ENCODE measurements at places on chromosomes 16 and 17.

DNA sequence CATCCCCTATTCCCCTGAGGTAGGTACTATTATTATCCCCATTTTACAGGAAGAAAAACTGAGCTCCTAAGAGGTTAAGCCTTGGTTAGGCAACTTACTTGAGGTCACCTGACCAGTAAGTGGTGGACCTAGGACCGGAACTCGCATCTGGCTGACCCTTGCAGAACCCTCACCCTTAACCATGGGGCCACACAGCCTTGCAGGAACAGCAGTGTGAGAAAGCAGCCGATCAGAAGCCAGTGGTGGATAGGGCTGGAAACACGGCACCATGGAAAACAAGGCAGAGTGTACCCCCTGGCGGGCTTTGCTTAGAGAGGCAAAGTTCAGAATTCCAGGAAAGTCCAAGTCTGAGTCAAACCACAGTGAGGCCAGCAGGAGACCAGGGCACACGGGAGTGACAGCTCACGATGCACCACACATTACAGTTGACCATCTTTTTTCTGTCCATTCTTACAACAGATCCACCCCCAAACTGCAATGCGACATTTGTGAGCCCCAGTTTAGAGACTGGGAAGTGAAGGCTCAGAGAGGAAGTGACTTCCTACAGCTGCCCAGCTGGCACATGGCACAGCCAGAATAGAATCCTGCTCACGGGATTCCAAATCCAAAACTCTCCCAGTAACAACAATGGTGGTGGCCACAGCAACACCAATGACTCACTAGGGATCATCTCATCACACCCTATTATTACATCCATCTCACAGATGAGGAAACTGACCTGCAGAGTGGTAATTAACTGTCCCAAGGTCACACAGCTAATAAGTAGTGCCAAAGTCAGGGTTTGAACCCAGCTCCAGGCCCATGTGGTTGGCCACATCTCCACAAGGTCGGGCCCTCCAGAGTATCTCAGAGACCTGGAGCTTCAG, 20.3 kb downstream of the KIFC3 start:
- no peak for DNase-seq

DNA sequence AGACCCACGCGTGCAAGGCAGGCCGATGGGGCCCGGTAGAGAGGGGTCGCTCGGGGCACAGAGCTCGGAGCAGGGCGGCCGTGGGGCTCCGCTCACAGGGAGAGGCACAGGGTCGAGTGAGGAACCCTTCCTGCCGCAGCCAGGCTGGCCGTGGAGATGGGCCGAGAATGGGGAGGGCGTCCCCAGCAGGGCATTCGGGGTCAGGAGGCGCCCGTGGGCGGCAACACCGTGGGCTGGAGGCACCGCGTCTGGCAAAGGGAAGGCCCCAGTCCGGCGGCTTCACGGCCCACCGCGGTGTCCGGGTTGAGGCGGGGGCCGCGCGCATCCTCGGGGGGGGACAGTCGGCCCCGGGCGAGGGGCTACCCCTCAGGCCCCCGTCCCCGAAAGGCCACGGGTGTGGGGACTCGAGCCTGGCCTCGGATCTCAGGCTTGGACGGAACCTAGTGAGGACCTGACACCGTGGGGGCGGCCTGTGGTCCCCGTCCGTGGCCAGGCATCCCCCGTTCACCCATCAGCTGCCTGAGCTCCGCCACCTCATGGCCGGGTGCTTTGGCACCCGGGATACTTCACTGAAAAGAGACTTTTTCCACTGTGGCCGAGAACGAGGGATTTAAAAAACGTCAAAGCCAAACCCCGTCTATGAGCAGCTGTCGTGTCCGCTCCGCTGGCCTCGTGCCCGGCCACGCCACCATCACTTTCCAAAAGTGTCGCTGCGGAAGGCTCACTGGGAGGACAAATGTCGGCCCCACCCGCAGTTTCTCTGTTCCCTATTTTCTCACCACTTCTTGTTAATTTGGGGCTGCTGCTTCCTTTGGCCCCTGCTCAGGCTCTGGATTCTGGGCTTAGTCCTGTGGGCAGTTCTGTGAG, 73.6 kb downstream of the METRNL start:
- DNase-seq: no peak

GRCh38 chr17:52738791-52739190, 580.3 kb upstream of the CA10 start:
- DNase-seq: no peak

DNA sequence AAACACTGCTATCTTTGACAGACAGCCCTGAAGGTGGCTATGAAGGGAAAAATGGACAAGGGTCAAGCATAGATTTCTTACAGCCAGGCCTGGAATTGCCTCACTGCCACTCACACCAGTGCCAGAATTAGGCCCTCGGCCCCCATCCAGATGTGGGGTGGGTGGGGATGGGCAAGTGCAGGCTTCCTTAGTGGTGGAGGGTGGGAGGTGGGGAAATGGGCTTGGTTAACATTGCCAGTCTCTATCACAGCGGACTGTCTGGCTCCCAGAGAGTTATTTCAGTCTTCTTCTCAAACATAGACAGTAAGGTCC, 24.9 kb downstream of the B9D1 start:
- DNase-seq: no peak

GRCh38 chr17:609232-609810, 105.3 kb downstream of the VPS53 start:
- DNase-seq: no peak

GRCh38 chr16:26396511-26397235, 670.1 kb upstream of the C16orf82 start:
- DNase-seq: no peak

- no peak for DNase-seq
These were observed 126.0 kb downstream of the RAB11FIP4 start for GRCh38 chr17:31517524-31517923.

DNA sequence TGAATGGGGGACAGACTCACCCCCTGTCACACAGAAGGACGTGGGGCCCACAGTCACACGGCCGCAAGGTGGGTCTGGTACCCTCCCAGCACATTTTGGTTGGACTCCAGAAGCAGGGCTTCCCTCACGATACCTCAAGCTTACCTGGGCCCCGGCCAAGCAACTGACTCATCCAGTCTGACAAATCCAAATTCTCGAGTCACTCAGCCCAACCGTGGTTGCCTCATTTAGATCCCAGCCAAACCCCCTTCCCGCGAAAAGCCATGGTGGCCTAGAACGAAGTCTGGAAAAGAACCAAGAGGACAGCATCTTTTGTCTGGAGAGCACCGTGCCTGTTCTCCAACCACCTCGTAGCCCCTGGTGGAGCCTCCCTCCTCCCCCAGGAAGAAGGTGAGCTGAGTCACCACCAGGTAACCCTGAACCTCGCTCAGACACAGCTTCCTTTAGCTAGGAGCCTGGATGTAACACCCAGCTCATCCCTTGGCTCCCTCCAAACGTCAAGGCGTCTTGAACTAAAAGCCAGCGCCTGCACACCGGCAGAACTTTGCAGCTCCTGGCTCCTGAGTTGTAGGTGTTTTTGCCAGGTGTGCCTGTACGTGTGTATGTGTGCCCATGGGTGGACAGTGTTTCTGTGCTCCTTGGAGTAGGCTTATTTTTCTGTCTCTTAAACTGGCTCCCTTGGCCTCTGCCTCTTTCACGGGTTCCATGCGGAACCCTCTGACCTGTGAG, 78.9 kb downstream of the CMIP start:
- no peak for DNase-seq

- DNase-seq: no peak
These were observed 128.5 kb downstream of the CA10 start for GRCh38 chr17:52030052-52030451.

GRCh38 chr16:85970016-85970733, 71.2 kb downstream of the IRF8 start:
- DNase-seq: no peak

GRCh38 chr17:9202532-9202931, 181.2 kb downstream of the NTN1 start:
- no peak for DNase-seq

- DNase-seq: no peak
These were observed 81.5 kb downstream of the MYO1D start for GRCh38 chr17:32795339-32795979.

DNA sequence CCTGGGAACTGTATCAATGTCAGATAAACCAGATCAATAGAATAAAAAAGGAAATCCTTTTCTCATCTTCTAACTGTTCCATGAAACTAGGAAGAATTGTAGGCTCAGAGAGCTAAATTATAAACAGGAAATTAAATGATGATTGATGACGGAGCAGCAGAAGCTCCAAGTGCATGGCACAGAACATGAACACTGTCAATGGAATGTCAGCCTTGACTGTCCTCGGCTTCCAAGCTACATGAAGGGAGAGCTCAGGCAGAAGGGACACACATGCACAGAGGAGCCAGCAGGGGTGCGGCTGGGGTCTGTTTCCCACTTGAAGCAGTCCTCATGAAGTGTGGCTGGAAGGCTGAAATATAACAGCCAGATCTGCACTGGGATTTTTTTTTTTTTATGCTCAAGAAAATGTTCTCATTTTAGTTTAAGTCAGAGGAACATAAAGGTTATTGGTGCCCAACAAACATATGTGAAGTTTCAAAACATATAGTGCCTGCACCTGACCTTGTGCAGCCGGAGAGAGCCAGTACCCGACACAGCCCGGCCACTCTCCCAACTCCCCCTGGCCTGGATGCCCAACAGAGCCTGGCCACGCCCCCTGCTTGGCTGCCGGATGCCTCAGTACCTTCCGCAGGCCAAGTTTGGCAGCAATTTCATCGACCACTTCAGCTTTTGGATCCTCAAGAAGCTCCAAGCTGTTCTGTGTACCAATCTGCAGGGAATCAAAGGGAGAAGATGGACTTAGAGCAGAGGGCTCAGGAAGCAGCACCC, 37.0 kb downstream of the NPLOC4 start:
- no peak for DNase-seq

DNA sequence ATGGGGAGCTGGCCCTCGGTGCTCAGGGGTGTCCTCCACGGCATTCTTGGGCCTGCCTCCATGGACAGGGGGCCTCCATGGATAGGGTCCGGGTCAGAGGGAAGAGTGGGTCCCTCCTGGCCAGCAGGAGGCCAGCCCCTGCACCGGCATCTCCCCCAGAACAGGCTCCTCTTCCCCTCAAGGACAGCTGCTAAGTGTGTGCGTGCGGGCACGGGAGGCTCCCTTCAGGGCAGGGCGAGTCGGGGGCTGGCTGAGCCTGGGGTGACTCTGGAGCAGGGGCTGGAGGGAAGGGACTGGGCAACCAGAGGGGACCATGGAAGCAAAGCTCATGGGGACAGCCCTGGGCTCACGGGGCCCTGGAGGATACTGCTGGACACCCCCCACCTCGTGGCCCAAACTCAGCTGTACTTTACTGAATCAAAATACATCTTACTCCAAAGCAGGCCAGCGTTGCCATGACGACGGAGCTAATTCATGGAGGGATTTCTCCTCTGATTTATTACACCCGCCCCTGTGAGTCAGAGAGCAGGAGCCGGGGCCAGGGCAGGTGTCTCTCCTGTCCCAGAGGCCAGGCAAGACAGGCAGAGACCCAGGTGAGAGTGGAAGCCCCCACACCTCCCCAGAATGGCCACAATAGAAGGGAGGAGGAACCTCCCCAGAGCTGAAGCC, 2.1 kb downstream of the CASKIN1 start:
- DNase-seq: no peak

DNA sequence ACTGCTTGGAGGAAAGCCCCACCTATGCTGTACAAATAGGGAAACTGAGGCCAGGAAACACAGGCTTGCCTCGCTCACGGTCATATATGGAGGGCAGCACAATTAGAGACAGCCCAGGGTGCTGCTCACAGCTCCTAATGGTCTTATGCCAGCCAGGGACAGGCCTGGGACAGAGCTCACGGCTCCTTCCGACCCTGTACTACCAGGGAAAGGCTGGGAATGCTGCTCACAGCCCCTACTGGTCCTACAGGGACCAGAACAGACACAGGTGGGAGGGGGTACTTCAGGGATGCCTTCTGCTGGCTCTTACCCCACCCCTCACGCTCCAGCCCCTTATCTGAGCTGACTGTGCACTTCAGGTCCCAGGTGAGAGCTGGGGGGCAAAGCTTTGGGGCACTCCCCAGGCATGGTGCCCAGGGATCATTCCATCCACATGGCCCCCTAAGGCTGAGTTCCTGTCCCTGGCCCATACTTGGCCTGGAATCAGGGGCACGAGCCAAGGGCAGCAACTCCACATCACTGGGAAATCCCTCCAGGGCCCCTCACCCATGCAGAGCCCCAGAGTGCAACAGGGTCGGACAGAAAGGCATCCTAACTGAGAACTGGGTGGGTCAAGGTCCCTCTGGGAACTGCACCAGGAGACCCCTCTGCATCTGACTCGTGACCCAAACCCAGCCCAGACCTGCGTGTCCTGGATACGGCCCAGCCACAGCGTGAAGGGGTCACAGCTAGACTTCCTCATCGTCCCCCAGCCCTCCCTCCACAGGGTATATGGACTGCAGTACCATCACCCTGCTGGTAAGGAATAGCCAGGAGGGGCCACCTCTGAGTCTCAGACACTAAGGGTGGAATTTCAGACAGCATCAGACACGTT, 5.9 kb downstream of the RHBDF1 start:
- DNase-seq: no peak

DNA sequence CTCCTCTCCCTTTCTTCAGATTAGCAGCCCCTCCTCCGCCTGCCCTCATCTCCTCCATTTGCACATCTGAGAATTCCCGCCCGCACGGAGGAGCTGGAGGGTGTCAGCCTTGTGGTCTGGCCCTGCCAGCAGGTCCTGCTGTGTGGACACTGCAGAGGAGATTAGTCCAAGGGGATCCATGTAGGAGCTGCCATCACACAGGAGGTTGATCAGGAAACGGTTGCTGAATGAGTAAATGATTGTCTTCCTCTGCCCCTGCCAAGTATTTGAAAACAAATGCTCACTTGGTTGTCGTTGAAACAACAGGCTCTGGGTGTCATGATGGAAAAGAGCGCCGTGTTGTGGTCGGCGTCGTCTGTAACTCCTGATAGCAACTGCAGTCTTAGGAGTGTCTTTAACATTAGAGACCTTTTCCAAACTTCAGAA, 63.8 kb upstream of the CHMP6 start:
- no peak for DNase-seq

- no peak for DNase-seq
These were observed 24.9 kb downstream of the PLCD3 start for GRCh38 chr17:45107293-45108010.

GRCh38 chr16:70601576-70602575, 44.5 kb upstream of the IL34 start:
- DNase-seq: no peak

- DNase-seq: peak; percentile 53
These were observed 643.2 kb downstream of the WWOX start for GRCh38 chr16:78742501-78743283.

GRCh38 chr17:9028988-9029570, 7.8 kb downstream of the NTN1 start:
- no peak for DNase-seq

DNA sequence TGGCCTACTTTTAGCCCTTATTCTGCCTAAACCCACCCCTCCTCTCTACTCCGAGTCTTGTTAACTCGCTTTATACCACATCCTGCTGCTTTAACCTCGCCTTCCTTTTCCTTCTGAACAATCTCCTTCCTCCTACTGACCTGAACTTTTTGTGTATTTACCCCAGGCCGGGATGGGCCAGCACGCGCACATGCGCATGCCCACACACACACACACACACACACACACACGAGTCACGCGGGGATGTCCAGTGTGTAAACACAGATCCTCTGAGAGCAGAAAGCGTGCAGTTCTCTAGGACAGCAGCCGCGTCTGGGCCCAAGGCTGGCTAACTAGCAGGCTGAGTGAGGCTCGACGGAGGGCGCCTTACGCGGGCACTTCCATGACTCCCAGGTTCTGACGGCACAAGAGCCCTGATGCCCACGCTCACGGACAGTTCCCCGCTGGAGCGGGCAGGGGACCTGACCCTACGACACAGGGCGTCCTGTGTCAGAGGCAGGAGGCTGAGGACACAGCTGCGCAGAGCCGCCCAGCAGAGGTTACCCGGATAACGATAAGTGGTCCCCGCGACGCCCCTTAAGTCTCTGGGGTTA, 610 bp downstream of the PIK3R5 start:
- no peak for DNase-seq

- DNase-seq: no peak
These were observed 14.2 kb upstream of the ADGRG3 start for GRCh38 chr16:57653936-57654335.
